IMR-90 (cell line): ENCODE measurements at places on chromosomes 5 and 9. TPM values are rescaled to one million over a fixed set of nuclear protein-coding genes. Genes with fewer than 3 reads are reported as not detected.

GRCh38 chr5:154197801-154198491, 7.4 kb downstream of the GALNT10 start:
- DNase-seq: peak; percentile 35

- no peak for DNase-seq
These were observed 3.7 kb upstream of the GNPDA1 start for GRCh38 chr5:142016556-142016955.

DNA sequence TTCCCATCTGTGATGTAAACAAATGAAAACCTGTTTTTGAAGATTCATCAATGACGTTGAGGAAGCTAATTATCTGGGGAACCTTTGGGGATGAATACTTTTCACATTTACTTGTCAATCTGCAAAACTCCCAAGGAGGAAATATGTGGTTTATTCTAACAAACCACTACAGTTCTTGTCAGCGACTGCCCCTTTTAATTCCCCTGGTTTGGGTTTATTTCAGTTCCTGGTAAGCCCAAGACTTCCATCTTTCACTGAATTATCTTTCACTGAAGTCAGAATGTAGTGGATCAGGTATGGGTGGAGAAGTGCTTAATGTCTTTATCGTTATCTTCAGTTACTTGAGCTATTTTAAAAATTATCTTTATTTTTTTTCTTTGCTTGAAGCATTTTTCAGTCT, 40.2 kb downstream of the TLR4 start:
- no peak for DNase-seq

- no peak for DNase-seq
These were observed 10.2 kb upstream of the NKD2 start for GRCh38 chr5:998246-999031.

- no peak for DNase-seq
These were observed 681 bp upstream of the ETF1 start for GRCh38 chr5:138543730-138544104.

DNA sequence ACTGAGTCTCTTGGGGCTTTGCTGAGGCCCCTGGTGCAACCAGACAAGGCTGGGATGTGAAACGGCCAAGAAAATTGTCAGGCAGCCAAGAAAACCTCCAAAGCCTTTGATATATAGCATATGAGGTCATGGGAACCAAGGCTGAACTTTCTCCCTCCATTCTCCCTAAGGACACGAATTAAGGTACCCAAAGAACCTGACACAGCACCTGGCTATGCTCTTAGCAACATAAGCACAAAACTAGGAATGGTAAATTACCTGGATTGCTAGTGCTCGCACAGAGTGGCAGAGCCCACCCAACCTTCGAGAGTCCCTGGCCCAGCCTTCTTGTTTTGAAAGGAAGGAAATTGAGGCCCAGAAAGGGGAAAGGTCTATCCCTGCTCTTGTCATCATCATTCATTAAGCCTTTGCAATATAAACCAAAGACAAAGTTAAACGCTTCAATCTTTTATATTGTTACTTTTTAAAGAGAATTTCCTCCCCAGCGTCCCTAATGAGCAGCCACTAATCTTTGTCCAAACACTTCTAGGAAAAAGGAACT, 220.0 kb upstream of the NR4A3 start:
- no peak for DNase-seq

- no peak for DNase-seq
These were observed 90.9 kb downstream of the PIK3R1 start for GRCh38 chr5:68306361-68307014.

DNA sequence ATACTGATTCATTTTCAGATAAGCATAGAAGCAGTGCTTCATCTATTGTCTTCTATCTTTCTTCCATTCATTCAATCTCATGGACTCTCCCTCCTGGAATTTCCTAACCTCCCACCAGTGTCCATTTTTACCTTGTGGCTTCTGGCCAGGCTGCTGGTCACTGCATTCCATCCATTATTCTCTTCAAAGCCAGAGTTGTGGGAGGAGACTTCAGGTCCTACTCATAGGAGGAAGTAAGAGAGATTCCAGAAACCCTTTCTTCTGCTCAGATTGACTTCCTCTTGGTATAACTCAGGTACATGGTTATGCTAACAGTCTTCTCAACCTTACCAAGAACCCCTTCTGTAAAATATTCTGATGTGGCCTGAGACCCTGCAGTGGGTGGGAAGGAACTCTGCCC, 153.3 kb upstream of the SLC12A2 start:
- DNase-seq: peak; percentile 56

IPPK gene
- 25.1 and 27.5 TPM in 2 replicates for total RNA-seq

ORM1 gene
- total RNA-seq: 0.18 TPM in 1 of 2 replicates, not detected in the other

PRKAA1 gene
- 94.1 and 129 TPM in 2 replicates for total RNA-seq
